ENCODE measurements at places on chromosomes 16 and 17. TPM values are rescaled to one million over a fixed set of nuclear protein-coding genes. Genes with fewer than 3 reads are reported as not detected.

Gene NT5M
- 7.4 TPM for total RNA-seq

Gene OTOP2
- total RNA-seq, result not detected

Gene OR2C1
- total RNA-seq, result not detected

Gene CCDC200
- total RNA-seq, result not detected

Gene ABCC6
- total RNA-seq, result 0.95 TPM

Gene ITGAD
- total RNA-seq, result 0.16 TPM

Gene CCDC144A
- 1.3 TPM for total RNA-seq

Gene SHISA6
- not detected for total RNA-seq

Gene ABCA10
- 0.07 TPM for total RNA-seq

Gene GCGR
- total RNA-seq, result 0.51 TPM

Gene DCTN5
- total RNA-seq, result 65.5 TPM

Gene PPP1R1B
- 0.12 TPM for total RNA-seq

Data from A549 treated with Mapracorat at 1 μM for 4 hours (cell line).